CD4-positive, alpha-beta T cell (primary cell): ENCODE measurements at places on chromosomes 5 and 9. TPM values are rescaled to one million over a fixed set of nuclear protein-coding genes. Genes with fewer than 3 reads are reported as not detected.

The NR5A1 gene
- not detected for total RNA-seq

The GRXCR2 gene
- not detected for total RNA-seq

The ZNF483 gene
- total RNA-seq, result 32.9 TPM

The CDH12 gene
- total RNA-seq, result not detected

The ARL15 gene
- 9.1 TPM for total RNA-seq

The FOXB2 gene
- not detected for total RNA-seq

The PCDHGB5 gene
- total RNA-seq, result 0.14 TPM

The NOTCH1 gene
- total RNA-seq, result 34.2 TPM

The GABRA1 gene
- not detected for total RNA-seq

The PDLIM4 gene
- not detected for total RNA-seq

The SPATA31A3 gene
- total RNA-seq, result not detected

The TSLP gene
- total RNA-seq, result not detected

The ZNG1F gene
- 8.9 TPM for total RNA-seq

The HAPLN1 gene
- total RNA-seq, result not detected

The NDUFB6 gene
- 11.9 TPM for total RNA-seq

The ANKRA2 gene
- total RNA-seq, result 45.0 TPM

The ECM2 gene
- total RNA-seq, result not detected

The MYMK gene
- not detected for total RNA-seq

The ATP6V0E1 gene
- total RNA-seq, result 31.9 TPM

The TOR4A gene
- total RNA-seq, result 0.80 TPM

The NUTM2G gene
- total RNA-seq, result not detected

The ADAMTS12 gene
- not detected for total RNA-seq

The CDC20B gene
- total RNA-seq, result not detected

The TAF11L10 gene
- not detected for total RNA-seq

The DDX4 gene
- not detected for total RNA-seq

The SGCD gene
- not detected for total RNA-seq

The OR1Q1 gene
- total RNA-seq, result not detected

The IFNA13 gene
- total RNA-seq, result not detected

The COL23A1 gene
- total RNA-seq, result not detected

The SPINK13 gene
- total RNA-seq, result not detected

The SHC3 gene
- total RNA-seq, result not detected

The CFAP90 gene
- total RNA-seq, result not detected

The GGTA1 gene
- total RNA-seq, result not detected

The GNE gene
- total RNA-seq, result 14.6 TPM

The PDE6A gene
- total RNA-seq, result not detected

The TLR4 gene
- 0.34 TPM for total RNA-seq

The SLC34A1 gene
- not detected for total RNA-seq

The TRIM14 gene
- 23.5 TPM for total RNA-seq

The SLC25A2 gene
- total RNA-seq, result not detected

The SQSTM1 gene
- 267 TPM for total RNA-seq

The NPDC1 gene
- total RNA-seq, result 16.0 TPM

The ENDOG gene
- 3.2 TPM for total RNA-seq

The SLC45A2 gene
- total RNA-seq, result not detected

The SPEF2 gene
- 3.2 TPM for total RNA-seq

The NAA35 gene
- total RNA-seq, result 19.4 TPM

The KCNIP1 gene
- total RNA-seq, result not detected
